NCI-H1930 (cell line): ENCODE measurements at places on chromosomes 6 and 20.
A peak's percentile ranks its signal among the peaks of the same experiment; 100 is the strongest.

- DNase-seq: no peak
Measured at GRCh38 chr6:80618953-80619352, 512.5 kb downstream of the BCKDHB start.

DNA sequence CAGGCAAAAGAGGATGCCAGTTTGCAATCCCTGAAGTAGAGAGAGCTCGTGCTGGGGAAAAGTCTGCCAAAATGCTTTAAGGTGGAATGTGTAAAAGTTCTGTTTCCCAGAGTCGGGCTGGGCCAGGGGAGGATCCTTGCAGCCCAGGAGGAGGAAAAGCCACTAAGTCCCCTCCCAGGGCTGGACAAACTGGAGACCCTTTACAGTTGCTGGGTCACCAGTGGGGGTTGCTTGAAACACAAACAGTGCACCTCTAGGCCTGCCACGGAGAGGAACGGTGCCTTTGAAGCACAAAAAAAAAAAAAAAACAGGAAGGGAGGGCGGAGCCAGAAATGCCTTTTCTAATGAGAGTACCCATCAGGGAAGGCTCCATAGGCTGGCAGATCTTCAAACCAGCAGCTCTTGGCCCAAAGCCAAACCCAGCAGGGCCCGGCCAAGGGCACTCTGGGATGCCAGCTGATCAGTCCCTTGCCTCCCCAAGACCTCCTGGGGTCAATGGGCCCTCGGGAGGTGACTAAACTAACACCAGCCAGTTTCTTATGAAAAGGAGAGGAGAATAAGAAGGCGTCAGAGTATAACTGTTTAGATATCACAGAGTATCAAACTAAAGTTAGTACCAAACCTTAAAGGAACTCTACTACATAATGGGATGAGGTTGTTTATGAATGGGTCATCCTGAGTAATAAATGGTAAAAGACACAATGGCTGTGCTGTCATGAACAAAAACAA, 23.7 kb downstream of the HLA-A start:
- DNase-seq: peak; percentile 6

- no peak for DNase-seq
Measured at GRCh38 chr20:47981222-47981621, 195.9 kb upstream of the SULF2 start.

DNA sequence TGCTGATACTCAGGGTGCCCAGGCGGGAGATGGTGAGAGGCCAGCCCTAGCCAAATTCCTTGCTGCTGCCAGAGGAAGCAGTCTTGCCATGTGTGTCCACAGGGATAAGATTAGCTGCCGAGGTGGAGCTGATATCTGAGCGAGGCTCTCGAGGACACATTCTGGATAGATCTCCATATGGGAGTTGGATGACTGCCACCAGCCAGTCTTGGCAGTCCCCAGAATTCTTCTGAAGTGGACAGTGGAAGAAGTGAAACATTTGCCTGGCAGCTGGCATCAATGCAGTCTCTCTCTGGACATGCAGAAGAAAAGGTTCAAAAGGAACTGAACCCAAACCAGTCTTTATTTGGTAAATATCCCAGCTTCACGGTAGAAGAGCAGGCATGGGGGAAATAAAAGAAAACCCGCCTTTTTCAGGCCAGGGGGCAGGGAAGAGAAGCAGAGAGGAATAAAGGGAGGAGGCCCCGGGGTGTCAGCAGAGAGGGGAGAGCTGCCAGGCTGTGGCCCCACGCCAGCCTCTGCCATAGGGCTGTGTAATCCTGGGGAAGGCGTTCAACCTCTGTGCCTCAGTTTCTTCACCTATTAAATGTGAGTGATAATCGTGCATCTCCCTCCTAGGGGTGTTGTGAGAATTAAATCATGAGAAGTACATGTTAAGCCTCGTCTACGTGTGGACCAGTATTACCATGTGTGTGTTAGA, 3.7 kb upstream of the FUCA2 start:
- DNase-seq: no peak

DNA sequence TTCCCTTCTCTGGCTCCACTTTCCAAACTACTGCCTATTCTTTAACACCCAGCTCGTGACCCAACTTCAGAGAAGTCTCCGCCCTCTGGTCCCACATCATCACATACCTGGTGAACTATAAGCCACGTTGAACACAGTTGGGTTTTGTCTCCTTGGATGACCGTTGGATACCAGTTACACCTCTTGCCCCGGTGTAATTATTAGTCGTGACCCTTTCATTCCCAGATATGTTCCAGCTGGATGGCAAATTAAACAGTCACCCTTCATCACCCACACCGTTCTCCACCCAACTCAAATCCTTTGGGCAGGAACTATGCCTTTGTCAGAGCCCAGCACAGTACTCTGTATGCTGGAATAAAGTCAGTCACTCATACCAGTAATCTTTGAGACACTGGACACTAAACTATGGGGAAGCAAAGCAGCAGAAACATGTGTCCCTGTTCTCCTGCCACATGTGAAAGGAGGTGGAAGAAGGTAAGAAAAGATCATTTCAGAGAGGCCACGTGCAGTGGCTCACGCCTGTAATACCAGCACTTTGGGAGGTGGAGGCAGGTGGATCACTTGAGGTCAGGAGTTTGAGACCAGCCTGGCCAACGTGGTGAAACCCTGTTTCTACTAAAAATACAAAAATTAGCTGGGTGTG, 22.5 kb downstream of the PLAGL2 start:
- DNase-seq: no peak

- DNase-seq: no peak
Measured at GRCh38 chr6:136771306-136771705, 21.0 kb downstream of the MAP3K5 start.

DNA sequence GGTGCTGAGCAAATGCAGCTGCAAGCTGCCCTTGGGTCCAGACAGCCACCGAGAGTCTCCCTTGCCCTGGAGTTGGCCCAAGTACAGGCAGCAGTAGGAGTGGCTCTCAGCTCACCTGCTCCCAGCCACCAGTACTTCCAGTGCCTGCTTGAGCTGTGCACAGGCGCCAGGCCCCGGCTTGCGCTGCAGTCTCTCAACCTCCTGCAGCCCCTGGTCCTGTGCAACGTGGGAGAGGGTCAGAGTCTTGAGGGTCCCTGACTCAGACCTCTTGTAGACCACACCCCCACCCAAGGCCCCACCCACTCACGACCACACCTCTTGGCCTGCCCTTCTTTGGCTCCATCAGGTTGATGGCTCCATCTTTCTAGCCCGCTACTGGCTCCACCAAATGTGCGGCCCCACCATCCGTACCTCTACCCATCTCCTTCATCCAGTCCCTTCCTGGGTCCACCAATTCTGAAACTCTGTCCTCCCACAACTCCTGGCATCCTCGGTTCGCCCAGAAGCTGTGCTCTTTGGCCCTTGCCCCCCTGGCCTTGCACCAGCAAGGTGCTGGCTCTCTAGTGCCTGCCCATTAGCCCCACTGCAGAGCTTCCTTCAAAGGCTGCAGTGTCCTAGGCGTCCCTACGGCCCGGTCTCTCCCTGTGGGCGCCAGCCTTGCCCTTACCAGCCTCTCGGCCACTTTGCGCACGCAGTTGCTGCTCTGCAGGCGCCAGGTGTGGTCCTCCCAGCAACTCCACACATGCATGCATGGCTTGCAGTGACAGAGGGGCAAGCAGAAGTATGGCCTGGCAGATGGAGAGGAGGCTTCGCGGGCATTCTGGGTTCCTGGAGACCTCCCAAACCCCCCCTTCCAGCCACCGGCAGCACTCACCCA, 16.5 kb upstream of the SPAG4 start:
- no peak for DNase-seq

DNA sequence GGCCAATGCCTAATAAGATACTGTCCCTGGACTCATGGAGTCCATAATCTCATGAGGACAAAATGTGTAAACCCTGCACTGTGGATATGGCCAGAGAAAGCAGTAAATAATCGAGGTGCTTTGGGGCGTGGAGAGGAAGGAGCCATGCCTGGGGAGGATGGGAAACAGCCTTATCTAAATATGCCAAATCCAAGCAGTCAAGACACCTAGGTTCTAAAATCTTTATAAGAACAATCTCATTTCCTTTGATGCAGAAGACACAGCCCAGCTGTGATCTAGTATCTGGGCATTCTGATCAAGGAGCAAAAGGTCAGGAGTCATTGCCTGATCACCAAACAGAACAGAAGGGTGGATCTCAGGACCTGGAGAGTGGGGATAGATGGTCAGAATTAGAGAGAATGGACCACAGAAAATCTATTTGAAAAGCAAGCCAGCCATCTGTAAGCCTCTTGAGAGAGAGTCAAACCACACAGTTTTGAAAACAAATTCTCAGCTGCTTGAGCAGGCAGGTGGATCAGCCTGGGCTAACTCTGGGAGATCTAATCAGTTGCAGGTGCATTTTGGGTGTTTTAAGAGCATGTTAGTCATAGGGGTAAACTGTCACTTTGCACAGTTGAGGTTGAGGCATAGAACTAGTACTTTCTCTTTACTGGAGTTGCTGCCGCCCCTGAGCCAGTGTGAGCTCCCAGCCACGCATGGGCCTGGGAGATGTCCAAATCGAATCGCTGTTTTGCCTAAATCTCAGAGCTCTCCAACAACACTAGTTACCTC, 130.8 kb upstream of the TNFAIP3 start:
- no peak for DNase-seq

- no peak for DNase-seq
Measured at GRCh38 chr6:88251301-88251700, 85.2 kb upstream of the CNR1 start.

DNA sequence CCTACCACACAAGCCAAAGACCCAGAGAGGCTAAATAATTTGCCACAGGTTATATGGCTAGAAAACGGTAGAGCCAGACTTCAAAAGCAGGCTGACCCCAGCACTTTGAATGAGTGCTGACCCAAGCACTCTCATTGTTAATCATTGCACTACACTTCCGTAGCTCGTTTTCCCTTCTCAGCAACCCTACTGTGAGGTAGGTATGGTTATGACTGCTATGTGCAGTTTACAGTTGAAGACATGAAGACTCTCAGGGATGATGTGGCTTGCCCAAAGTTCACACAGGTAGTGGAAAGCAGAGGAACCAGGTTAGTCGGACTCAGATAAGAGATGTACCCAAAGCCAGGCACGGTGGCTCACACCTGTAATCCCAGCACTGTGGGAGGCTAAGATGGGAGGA, 33.5 kb upstream of the RIMS4 start:
- no peak for DNase-seq

DNA sequence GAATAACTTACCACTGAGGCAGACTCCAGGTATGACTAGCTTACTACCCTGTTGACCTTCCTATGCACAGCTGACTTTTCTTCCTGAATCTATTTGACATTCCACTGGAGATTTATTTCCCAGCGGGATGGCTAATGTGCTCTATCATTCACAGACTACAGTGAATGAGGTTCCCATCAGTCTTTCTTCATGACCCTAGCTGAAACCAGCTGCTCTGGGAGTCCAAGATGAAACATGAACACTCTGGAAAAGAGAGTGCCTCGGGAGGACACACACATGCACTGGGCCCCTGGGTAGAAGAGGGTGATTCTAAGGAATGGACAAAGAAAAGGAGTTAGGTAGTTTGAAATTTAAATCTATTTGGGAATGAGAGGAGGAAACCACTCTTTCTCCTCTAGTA, 82.6 kb upstream of the DST start:
- no peak for DNase-seq

GRCh38 chr6:76792394-76792793, 670.9 kb downstream of the HTR1B start:
- DNase-seq: no peak

- DNase-seq: no peak
Measured at GRCh38 chr20:32883081-32883480, 24.4 kb downstream of the EFCAB8 start.

DNA sequence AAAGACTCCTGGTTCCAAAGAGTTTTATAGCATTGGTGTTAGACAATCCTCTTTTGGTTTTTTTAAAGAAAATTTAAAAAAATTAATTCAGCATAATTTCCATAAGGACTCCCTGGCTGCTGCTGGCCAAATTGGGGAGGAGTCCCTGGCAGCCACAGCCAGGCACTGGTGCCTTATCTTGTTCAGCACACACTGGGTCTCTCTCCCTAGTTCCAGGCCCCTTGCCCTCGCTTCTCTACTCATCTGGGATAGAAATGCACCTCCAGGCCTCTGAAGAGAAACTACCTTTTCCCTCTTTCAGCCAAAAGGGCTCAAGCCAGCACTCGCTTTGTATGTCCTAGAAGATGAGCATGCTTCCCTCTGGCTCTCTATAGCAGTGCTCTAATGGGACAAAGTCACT, 13.4 kb upstream of the MAPK13 start:
- no peak for DNase-seq

DNA sequence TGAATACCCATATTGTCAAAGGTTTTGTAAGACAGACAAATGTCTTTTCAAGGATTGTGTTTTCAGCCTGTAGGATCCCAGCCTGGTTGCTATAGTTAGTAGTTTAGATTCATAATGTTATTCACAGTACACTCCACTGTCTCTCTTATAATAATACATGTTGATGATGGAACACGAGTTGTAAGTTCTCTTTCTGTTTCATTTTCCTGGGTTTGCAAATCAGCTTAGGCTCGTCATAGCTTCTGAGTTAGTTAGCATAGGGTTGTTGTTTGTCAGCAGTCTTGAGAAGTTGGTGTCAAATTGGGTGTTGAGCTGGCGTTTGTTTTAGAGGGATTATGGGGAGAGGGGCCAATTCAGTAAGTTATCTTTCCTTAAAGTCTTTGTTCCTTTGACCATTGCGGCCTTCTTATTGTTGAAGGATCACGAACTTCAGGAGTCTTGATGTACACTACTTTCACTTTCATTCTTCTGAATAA, 45.8 kb downstream of the QKI start:
- no peak for DNase-seq

DNA sequence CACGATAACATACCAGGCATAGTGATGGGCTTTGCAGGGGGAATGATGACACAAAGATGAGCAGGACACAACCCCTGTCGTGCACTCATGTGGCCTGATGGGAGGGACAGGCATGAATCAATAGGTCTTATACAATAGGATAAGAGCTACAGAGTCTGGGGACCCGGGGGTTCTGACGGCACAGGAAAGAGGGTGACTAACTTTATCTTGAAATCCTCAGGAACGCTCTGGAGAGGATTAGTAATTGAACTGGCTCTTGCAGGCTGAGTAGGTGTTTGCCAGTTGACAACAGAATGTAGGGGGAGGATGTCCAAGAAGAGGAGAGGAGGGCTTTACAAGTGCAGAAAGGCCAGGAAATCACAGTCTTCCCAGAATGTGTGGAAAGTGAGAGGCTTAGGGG, 219.9 kb upstream of the ECI2 start:
- no peak for DNase-seq

- peak; percentile 89 for DNase-seq
Measured at GRCh38 chr6:38020593-38020992, 201.1 kb downstream of the ZFAND3 start.

DNA sequence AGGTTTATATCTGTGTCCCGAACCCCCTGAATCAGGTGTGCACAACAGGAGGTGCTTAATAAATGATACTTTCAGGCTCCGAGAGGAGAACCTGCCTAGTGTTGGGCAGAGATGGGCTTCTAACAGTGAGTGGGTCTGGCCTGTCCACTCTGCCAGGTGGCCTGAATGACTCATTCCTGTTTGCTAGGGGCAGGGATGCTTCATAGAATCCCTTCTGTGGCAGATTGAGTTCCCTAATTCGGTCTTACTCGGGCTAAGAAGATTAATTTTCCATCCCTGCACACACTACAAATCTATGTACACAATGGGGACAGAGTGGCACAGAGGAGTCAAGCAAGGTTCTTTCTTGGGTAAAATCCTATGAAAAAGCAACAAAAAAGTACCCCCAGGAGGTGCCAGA, 19.8 kb downstream of the SDC4 start:
- no peak for DNase-seq

GRCh38 chr6:153056308-153056707, 53.8 kb upstream of the MTRF1L start:
- no peak for DNase-seq
